Right forelimb (tissue), 1 donor: ENCODE measurements at places on chromosomes 7 and 10.

- DNase-seq: no peak
Observed at GRCh38 chr7:26987338-26987737, 108.5 kb downstream of the HOXA1 start.

- no peak for DNase-seq
Observed at GRCh38 chr7:47702080-47702479, 120.2 kb upstream of the TNS3 start.

DNA sequence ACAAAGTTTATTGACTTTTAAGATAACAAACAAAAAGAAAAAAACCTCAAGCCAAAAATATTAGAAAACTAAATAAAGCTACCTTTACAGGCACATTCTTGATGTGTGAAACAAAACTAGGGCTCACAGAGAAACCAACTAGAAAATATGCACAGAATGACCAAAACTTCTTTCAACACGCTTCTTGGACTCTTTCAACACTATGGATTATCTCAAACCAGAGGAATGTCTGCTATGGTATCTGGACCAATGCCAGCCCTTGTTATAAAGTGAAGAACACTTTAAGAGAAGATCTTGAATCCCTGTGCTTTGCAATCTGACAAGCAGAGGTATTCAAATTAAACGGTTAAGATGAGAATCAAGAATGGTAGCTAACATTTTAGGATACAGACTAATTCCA, 76.6 kb downstream of the DNAJC1 start:
- DNase-seq: no peak

- no peak for DNase-seq
Observed at GRCh38 chr10:132636358-132636757, 98.8 kb downstream of the INPP5A start.

DNA sequence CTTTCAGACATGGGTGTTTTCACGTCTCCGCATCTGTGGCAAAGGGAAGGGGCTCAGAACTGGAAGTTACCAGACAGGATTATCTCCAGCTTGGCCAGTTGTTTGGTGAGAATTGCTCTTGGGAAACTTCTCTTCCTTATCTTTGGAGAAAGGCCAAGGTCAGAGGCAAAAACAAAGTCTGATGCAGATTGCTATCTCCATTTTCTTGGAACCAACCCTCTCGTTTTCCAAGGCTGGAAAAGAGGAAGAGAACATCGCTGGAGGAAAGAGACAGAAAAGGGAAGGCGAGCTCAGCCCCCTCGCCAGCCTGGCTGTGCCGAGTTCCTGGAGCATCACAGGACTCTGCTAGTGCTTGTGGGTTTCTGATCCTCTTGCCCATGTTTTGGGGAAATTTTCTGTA, 396.8 kb upstream of the SHH start:
- no peak for DNase-seq

- no peak for DNase-seq
Observed at GRCh38 chr7:33485747-33486493, 356.6 kb downstream of the BBS9 start.

- no peak for DNase-seq
Observed at GRCh38 chr10:90847436-90847835, 10.4 kb downstream of the HTR7 start.

GRCh38 chr10:48477141-48477540, 127.7 kb downstream of the ARHGAP22 start:
- DNase-seq: no peak

DNA sequence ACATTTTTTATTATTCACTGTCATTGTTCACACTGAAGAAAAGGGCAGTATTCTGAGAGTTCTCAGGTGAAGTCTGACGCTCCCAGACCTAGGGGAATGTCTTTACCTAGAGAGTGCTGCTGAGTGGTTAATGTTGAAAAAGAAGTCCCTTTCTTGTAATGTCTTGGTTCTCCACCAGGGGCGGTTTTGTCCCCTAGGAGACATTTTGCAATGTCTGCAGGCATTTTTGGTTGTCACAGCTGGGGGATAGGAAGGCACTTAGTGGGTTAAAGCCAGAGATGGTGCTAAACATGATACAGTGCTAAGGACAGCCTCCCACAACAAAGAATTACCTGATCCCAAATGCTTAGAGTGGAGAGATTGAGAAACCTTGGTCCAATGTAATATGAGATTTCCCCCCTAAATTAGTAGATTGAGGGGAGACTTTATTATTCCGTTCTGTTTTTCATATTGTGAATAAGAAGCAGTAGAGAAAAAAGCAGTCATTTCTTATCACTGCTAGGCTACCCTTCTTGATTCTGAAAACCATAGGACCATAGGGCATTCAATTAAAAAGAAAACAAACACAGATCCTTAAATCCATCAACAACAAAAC, 13.1 kb downstream of the UMAD1 start:
- DNase-seq: no peak

GRCh38 chr10:19930936-19931893, 115.0 kb downstream of the PLXDC2 start:
- DNase-seq: peak; percentile 81

- DNase-seq: no peak
Observed at GRCh38 chr10:112741830-112742402, 208.1 kb upstream of the TCF7L2 start.

DNA sequence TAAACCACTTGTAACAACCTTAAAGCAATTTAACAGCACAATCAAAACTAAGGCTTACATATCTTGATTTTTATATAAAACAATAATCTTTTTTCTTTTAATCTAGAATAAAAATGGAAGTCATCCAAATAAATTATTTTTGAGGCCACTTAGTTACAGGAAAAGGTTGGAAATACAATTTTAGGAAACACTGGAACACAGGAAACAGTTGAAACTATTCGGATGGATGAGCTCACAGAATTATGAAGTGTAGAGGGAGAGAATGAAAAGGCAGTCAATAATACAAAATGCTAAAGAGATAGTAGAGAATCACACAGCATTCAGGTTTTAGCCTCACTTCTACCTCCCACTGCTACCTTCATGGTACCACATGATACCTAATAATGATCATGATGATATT, 124.2 kb downstream of the SEMA3D start:
- DNase-seq: no peak

DNA sequence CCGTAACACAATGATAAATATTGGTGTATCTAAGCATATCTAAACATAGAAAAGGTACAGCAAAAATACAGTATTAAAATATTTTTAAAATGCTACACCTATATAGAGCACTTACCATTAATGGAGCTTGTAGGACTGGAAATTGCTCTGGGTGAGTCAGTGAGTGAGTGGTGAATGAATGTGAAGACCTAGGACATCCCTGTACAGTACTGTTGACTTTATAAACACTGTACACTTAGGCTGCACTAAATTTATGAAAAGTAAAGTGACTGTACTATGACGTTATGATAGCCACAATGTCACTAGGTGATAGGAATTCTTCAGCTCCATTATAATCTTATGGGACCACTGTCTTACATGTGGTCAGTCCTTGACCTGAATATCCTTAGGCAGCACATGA, 147.0 kb downstream of the GLI3 start:
- DNase-seq: no peak

DNA sequence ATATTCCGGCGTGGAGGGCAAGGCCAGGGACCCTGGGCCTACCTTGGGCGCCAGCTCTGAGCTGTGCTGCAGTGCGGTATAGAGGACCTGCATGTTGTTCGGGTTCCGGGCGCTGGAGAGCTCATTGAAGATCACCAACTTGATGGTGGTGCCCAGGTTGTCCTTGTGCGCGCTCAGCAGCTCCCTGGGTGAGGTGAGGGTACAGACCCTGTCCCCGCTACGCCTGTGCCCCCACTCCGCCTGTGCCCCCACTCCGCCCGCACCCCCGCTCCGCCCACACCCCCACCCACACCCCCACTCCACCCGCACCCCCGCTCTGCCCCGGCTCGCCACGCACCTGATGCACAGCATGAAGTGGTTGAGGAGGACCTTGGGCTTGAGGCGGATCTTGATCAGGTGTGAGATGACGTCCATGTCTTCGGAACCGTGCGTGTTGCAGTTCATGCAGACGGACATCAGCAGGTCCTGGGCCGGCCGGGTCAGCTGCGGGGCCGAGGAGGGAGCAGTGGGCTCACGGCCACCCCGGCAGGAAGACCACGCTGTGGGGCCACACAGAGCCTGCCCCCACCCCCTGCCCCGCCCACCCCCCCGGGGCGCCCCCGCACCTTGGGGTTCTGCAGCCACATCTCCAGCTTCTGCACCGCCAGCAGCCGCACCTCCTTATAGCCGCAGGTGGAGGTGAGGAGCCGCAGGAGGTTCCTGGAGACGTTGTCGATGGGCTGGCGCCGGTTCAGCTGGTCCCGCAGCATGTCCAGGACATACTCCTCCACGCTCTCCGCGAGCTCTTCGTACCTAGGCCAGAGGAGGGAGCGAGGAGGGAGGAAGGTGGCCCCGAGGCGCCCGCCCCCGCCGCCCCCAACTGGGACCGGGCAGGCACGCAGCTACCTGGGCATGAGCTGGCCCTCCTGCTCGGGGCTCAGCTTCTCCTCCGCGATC, 5.6 kb downstream of the INTS1 start:
- DNase-seq: no peak

DNA sequence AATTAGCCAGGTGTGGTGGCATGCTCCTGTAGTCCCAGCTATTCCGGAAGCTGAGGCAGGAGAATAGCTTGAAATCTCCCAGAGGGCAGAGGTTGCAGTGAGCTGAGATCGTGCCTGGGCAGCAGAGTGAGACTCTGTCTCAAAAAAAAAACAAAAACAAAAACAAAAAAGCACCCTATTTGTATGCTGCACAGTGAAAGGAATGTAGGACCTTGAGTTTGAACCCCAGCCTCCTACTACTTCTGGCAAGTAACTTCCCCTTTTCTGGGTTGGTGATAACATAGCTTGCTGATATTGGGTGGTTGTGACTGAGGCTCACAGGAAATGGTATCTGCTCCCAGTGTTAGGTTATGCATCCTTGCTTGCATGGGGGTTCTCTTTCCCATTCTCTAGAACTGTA, 205.3 kb downstream of the BUB3 start:
- no peak for DNase-seq

DNA sequence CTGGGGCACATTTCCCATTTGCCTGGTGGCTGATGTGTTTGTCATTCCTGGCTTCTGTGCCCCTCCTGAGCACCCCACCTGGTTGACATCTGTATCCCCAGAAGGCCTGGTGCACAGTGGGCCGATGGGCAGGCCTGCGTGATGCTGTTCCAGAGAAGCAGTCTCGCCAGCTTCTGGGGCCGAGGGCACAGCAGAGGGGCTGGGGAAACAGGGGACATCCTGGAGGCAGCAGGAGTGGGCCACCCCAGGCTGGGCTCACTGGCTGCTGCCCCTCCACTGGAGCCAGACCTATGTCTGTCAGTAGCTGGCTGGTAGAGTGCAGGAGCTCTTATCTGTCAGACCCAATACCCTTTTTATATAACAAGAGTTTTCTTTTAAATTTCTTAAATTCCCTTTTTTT, 896 bp upstream of the MYL7 start:
- DNase-seq: no peak

- DNase-seq: no peak
Observed at GRCh38 chr10:130711072-130711471, 574.9 kb downstream of the GLRX3 start.

GRCh38 chr10:12333380-12334185, 15.8 kb upstream of the CAMK1D start:
- DNase-seq: peak; percentile 64

DNA sequence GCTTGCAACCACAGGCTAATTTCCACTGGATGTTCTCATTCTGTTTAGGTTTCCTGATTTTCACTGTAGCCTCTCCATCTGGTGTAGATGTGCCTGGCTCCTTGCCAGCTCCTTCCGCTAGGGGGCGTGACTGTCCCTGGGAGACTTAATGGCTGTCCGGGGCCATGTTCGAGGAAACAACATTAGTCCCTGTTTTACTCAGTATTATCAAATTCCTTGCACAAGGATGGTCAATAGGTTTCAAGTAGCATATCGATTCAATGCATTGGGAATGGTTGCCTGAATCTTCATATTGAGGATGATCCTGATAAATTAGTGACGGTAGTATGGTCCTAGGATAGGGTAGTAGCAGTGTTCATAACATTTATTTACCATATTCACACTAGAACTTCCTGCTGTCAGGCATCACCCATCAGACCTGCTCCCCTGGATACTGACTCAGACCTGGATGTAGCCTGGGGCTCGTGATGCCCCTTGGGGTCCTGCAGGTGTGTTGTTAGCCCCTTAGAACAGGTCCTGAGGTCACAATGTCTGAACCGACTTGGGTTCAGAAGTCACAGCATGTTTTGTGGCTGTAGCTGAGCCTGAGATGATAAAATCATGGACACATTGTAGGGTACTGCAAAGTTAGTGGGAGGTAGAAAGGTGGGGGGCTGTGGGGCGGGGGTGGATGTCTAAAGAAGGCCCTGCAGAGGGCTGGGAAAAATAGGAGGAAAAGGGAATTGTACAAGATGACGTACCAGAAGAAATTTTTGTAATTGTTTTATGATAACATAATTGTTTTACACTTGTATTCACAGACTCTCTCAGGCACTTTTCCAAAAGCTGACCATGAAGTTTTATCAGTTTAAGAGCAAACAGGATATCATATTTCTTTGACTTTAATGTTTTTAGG, 8.9 kb upstream of the EXOC6 start:
- peak; percentile 67 for DNase-seq
